Calu3 (cell line): ENCODE measurements at places on chromosomes 11 and 22. TPM values are rescaled to one million over a fixed set of nuclear protein-coding genes. Genes with fewer than 3 reads are reported as not detected.

GRCh38 chr22:37151401-37151800 lies 1.7 kb upstream of the IL2RB start:
- no peak for DNase-seq

GRCh38 chr11:16797776-16798175 lies 59.3 kb downstream of the C11orf58 start:
- DNase-seq = no peak

DNA sequence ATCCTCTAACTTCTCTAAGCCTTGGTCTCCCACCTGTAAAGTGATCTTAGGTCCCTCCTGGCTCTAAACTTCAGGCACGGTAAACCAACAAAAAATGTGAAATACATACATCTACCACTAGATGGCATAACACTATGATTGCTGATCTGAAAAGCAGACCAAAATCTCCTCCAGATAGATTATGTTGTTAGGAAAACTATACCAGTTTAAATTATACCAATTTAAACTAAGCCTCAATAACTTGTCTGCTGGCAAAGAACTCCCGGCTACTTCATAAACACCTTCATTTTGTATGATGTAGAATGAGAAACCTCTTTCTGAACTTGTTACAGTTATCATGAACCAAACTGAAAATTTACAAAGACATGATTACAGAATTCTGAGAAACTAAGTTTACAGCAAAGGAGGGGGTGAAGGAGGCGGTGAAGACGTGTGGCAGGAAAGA lies 85.9 kb downstream of the SBF2 start:
- peak; percentile 3 for DNase-seq

- DNase-seq = no peak
These were observed 6.9 kb downstream of the AP5B1 start for GRCh38 chr11:65773784-65774411.

DNA sequence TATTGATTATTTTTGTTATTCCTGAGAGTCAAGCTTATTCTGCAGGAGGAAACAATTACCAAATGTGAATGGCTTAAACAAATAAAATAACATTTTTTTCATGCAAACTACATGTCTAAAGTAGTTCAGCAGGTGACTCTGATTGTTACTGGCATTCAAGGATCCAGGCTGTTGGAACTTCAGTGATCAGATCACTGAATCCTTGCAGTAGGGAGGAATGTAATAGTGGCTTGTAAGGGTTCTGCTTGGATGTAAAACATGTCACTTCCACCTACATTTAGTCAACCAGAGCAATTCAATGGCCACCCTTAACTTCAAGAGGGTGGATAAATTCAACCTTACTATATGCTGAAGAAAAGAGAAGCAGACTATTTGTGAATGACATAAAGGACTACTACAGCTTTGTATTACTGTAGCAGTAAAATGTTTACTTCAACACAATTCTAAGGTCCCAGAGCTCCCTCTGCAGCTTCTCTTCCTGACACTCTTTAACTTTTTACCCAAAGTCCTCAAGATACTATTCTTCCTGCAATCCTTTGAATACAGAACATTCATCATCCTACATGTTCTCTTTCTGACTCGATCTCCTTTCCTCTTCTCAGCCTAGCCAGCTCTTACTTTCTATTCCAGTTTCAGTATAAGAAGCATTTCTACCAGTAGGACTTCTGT lies 284.0 kb downstream of the LRRC4C start:
- DNase-seq = no peak

DNA sequence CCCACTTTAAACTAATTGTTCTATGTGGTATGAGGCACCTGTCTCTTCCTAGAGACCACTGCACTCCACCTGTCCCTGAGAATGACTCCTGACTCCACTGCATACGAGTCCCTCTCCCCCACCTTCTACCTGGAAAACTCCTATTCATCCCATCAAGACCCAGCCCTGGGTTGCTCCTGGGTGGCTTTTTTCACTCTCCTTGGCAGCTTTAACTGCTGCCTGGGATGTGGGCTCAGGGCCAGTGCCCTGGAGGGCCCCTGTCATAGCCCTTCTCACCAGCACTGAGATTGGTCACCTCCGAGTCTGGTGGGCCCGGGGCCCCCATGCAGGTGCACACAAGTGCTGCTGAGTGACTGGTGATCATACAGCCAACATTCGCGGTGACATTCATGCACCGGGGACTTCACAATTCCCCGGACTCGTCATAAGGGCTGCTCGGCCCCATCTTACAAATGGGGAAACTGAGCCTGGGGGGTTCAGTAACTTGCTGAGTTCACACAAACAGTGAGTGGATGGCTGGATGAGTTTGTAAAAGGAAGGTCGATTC lies 25.9 kb upstream of the TOLLIP start:
- DNase-seq = no peak

DNA sequence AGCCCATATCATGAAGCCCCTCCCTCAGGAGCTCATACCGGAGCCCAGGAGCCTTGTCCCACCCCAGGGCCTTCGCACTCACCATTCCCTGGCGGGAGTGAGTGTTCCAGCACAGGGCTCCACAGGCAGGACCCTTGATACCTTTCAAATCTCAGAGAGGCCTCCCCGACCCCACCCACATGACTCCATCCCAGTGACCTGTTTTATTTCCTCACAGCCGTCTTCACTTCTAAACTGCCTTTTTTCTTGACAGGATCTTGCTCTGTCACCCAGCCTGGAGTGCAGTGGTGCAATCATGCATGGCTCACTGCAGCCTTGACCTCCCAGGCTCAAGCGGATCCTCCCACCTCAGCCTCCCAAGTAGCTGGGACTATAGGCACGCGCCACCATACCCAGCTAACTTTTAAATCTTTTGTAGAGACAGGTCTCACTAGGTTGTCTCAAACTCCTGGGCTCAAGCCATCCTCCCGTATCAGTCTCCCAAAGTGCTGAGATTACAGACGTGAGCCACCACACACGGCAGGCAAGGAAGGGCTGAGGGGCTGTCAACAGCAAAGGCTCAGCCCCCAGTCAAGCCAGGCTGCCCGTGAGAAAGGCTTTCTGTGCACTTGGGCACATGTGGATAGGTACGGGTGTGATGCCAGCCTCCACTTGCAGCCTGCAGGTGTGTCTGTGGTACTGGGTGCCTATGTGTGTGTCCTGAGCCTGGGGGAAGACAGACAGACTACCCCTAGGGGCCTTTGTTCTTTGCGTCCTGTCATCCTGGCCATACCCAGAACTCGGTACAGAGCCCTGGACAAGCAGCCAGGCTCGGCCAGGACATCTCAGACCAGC lies 9.3 kb downstream of the RPL3 start:
- DNase-seq = no peak

DNA sequence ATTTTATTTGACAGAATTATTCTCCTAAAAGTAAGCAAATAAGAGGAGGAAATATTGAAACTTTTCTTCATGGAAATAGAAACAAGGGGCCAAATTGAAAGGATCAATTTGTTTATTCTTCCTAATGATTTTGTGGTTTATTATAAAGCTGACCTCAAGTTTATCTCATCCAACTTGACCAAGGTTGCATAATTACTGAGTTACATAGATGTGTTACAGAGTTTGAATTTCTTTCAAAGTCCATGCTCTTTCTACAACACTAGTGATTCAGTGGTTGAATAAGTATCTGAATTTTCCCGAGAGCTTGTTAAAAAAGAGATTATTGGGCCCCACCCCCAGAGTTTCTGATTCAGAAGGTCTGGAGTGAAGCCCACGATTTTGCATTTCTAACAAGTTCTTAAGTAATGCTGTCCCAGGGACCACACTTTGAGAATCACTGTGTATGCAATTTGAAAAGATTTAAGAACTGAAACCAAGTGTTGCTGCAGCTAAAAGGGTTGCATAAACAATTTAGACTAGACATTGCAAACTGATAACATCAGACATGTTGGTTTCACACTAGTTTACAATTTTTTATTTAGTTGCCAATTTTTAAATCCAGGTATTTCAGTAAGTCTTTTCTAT lies 485.7 kb upstream of the ANO5 start:
- no peak for DNase-seq

DNA sequence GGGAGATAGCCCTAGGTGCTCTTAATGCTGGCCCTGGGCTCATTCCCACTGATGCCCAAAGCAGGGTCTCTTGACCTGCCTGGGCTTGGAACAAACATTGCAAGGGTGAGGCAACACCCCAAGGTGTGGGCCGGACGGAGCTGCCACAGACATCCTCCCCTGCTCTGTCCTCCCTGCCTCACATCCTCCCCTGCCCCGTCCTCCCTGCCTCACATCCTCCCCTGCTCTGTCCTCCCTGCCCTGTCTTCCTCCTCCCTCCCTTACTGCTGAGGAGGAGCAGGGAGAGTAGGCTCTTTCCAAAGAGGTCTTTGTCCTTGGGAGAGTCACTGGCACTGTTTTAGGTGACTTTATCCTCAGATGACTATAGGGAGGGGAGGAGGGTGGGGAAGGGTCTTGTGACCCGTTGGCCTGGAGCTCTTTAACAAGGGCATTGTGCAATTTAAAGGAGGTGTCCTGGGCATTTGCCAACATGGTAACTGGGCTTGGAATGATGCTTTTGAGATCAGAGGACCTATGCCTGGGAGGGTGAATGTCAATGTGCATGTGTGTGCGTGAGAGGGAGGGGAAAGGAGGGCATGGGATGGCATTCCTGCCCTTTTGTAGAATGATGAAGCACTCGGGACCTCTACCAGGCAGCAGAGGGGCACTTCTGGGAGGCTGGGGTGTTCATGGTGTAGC lies 700 bp downstream of the FAM180B start:
- no peak for DNase-seq

DNA sequence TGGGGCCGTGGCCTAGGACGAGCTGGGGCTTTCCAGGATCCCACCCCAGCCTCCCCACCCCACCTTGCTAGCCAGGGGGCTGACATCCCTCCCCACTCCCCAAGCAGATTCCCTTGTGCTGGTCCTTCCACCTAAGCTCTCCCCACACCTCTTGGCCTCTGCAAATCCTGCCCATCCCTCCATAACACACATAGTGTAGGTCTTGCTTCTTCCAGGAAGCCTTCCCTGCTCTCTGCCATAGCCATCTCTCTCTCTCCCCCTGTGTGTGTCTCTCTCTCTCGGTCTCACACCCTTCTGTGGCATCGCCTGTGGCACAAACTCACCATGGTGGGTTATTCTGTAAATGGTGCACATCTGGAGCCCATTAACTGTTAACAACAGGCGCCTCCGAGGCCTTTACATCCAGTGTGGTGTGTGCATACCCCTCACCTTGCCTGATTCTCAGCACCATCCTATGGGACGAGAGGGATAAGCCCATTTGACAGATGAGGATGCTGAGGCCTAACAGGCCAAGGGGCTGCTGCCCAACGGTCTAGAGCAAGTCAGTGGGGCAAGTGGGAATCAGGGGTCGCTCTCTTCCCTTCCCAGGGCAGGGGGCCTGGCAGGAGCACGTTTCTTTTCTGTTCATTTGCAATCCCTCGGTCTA lies 22.2 kb upstream of the PICK1 start:
- no peak for DNase-seq

- DNase-seq = no peak
These were observed 263.3 kb upstream of the PLET1 start for GRCh38 chr11:112523951-112524350.

DNA sequence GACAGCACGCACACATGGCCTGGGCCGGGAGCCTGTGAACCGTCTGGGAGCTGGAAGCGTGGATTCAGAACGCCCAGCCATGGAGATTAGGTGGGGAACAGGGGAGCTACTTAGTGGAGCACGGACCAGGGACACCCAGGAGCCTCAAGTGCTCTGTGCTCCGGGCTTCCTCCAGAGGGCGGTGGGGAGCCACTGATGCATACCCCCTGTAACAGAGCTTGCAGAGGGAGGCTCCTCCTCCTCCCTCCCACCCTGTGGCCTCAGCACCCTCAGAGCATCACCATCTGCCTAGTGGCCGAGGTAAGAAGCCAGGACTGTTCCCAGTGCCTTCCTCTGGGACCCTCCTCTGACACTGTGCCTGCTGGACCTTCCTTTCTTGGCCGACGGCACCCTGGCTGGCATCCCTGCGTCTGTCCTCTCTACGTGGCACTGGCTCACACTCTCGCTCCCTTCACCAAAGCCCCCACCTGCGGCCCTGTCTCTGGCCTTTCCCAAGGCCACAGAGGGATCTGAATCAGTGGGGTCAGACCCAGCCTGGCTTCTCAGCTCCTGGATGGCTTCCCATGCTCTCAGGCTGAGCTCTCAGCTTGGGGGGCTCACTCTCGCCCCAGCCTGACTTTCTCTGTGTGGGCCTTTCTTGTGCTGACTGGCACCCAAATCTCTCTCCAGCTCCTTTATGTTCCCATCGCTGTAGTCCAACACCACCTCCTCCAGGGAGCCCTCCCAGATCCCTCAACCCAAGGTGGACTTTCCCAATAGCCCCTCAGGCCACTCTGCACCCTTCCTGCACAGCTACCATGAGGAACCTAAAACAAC lies 780.9 kb downstream of the BRD1 start:
- DNase-seq = peak; percentile 5

DNA sequence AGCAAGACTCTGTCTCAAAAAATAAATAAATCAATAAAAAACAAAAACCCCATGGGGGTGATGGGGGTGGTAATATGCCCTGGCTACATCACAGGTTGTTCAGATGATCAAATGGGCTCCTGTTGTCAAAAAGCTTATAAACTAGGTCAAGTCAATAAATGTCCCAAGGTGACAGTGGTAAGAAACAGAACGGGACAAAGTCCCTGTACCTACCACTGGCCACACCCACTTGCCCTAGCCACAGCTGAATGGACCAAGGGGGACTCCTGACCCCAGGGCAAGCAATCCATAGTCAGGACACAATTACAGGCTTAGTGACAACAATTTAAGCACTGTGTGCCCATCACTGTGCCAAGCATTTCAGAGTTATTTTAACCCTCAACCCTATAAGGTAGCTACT lies 6.0 kb downstream of the NAGA start:
- no peak for DNase-seq

DNA sequence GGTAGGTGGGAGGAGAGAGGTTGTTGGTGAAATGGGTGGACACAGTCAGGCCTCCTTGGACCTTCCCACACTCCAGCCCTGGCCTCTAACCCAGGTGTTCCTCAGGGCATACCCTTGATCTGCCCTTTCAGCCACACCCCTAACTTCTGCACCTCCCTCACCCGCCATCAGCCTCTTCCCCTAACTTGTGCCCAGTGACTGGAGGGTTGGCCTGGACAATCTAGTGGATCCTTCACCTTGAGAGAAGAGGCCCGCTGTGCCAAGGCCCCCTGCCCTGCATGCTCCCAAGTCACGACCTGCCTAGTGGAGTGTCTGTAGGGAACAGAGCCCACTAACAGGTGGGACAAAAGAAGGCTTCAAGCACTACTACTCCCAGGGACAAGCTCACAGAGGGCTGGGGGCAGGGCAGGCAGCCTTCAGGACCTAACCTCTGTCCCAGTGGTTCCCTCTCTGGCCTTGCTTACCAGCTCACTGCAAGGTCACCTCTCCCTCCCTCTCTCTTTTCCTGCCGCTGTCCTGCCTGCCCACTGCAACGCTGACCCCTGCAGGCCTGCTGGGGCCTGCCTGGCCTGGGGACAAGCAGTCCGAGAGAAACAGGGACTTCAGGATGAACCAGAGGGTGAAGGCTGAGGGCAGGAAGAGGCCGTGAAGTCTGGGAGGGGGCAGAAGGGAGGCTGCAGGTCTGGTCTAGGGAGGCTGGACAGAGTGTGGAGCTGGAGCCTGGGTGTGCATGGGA lies 3.3 kb downstream of the SYT7 start:
- DNase-seq = no peak

- no peak for DNase-seq
These were observed 1164.1 kb upstream of the CNTN5 start for GRCh38 chr11:97856666-97857065.

- no peak for DNase-seq
These were observed 18.3 kb downstream of the MS4A10 start for GRCh38 chr11:60803273-60803936.

PIWIL4 gene
- 7.7 and 9.9 TPM in 2 replicates for total RNA-seq

HTR3A gene
- 0.42 TPM in 1 of 2 replicates, not detected in the other for total RNA-seq

CCDC89 gene
- 0.26 and 0.44 TPM in 2 replicates for total RNA-seq

SEPTIN3 gene
- total RNA-seq = 3.2 and 3.4 TPM in 2 replicates

SUSD2 gene
- total RNA-seq = 2.5 and 3.1 TPM in 2 replicates

SLN gene
- not detected in 2 replicates for total RNA-seq
